PC-9 (cell line): ENCODE measurements at places on chromosomes 16 and 17. TPM values are rescaled to one million over a fixed set of nuclear protein-coding genes. Genes with fewer than 3 reads are reported as not detected.

GRCh38 chr17:76547183-76547641 is 7.4 kb downstream of the PRCD start:
- H3K4me1 ChIP-seq: peaks cover 15% of the 10 kb centered on the region
- no peaks in the 10 kb centered on the region for H3K36me3 ChIP-seq
- no peak for DNase-seq
- H3K4me3 ChIP-seq: no peak overlapping the region

- H3K27me3 ChIP-seq: no peaks in the 10 kb centered on the region
- no peak overlapping the region for H3K27ac ChIP-seq
- no peaks in the 10 kb centered on the region; the same call in 1 of the 2 replicates for H3K36me3 ChIP-seq
- no peak overlapping the region for H3K4me3 ChIP-seq
Observed at GRCh38 chr16:25124503-25124902, 13.0 kb downstream of the LCMT1 start.

- peaks cover 9% of the 10 kb centered on the region; the same call in 1 of the 2 replicates for H3K4me1 ChIP-seq
- DNase-seq: no peak
- no peaks in the 10 kb centered on the region for H3K27me3 ChIP-seq
- H3K27ac ChIP-seq: no peak overlapping the region
Observed at GRCh38 chr17:66538776-66539175, 236.4 kb downstream of the PRKCA start.

GRCh38 chr17:66557886-66558285 is 255.5 kb downstream of the PRKCA start:
- no peak overlapping the region for H3K27ac ChIP-seq
- no peak overlapping the region for H3K4me3 ChIP-seq
- no peak for DNase-seq

Gene OTOP3
- total RNA-seq: not detected in 2 replicates

Gene OR3A3
- not detected in 2 replicates for total RNA-seq

GRCh38 chr17:51133365-51133764 is 12.7 kb upstream of the SPAG9 start:
- no peaks in the 10 kb centered on the region for H3K36me3 ChIP-seq
- no peaks in the 10 kb centered on the region for H3K27me3 ChIP-seq
- H3K4me1 ChIP-seq: peaks cover 14% of the 10 kb centered on the region
- no peak overlapping the region for H3K4me3 ChIP-seq
- DNase-seq: no peak

Gene GPR179
- total RNA-seq: 0.57 and 0.58 TPM in 2 replicates

Gene ABR
- total RNA-seq: 76.0 and 84.4 TPM in 2 replicates

DNA sequence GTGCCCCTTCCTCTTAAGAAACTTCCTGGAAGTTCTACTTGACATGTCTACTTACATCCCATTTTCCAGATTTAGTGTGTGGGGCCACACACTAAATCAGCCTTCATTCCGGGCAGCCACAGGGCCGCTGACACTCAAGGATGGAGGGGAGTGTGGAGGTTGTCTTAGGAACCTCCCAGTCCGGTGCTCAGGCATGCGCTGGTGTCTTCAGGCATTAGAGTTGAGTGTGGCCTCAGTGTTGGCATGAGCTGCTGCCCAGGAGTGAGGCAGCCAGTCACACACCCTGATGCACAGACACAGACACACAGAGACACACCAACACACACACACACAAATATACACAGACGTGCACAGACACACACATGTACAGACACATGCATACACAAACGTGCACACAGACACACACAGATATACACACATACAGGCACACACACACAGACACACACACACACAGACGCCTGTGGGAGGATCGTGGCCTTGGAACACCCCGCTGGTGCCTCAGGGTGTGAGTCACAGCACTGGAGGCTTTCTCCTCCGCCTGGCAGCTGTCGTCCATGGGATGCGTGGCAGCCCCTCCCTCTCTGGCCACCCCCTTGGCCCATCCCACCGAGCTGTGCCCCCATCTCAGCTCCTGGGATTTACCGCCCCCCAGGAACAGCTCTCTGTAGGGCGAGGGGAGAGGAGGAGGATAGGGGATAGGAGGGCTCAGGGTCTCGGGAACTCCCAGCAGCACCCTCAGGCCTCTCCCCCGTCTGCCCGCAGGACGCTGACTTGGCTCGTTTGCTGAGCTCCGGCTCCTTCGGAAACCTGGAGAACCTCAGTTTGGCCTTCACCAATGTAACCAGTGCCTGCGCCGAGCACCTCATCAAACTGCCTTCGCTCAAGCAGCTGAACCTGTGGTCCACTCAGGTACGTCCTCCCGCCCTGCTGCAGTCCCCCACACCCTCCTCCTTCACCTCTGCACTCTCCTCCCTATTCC is 75.6 kb upstream of the PLCG2 start:
- H3K27me3 ChIP-seq: no peaks in the 10 kb centered on the region
- no peak for DNase-seq
- no peak overlapping the region for H3K27ac ChIP-seq
- peaks cover 4% of the 10 kb centered on the region; the same call in 1 of the 2 replicates for H3K36me3 ChIP-seq
- H3K4me1 ChIP-seq: no peaks in the 10 kb centered on the region

Gene PRRT2
- 4.9 and 6.3 TPM in 2 replicates for total RNA-seq

DNA sequence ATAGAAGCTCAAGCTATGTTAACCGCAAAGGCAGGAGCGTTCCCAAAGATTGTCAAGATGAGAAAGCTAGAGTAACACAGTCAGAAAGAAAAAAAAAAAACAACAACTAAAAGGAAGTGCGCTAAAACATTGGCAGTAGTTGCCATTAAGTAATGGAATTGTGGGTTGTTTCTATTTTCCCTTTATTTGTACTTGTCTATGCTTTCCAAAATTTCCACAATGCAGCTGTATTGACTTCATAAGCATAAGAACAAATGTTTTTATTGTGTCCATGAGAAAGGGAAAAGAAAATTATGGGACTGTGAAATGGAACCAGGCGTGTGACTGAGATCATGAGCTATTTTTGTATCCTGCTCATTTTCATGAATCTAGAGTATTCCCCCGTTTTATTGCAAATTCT is 153.4 kb downstream of the TMEM114 start:
- no peak overlapping the region for H3K27ac ChIP-seq
- H3K27me3 ChIP-seq: peaks cover 11% of the 10 kb centered on the region; the same call in 1 of the 2 replicates
- DNase-seq: no peak
- H3K36me3 ChIP-seq: no peaks in the 10 kb centered on the region
- H3K4me1 ChIP-seq: no peaks in the 10 kb centered on the region

Gene FNDC8
- total RNA-seq: not detected in 2 replicates

DNA sequence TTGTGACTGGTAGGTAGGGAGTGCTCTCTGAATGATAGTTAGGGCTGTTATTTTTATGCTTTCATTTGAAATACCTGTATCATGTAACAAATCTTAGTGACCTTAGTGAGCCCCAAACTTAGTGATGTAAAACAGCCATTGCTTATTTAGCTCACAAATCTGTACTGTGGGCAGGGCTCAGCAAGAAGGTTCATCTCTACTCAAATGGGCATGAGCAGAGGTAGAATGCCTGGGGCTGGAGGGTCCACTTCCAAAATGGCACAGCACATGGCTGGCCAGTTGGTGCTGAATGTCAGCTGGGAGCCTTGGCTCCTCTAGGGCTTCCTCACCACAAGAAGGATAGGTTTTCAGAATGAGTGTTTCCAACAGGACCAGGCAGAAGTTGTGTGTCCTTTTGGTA is 49.3 kb upstream of the FOXF1 start:
- H3K4me1 ChIP-seq: no peaks in the 10 kb centered on the region
- H3K27me3 ChIP-seq: peaks cover 58% of the 10 kb centered on the region
- no peak for DNase-seq
- no peak overlapping the region for H3K4me3 ChIP-seq
- no peaks in the 10 kb centered on the region for H3K36me3 ChIP-seq
- H3K27ac ChIP-seq: no peak overlapping the region

Gene CACNG1
- not detected in 2 replicates for total RNA-seq

DNA sequence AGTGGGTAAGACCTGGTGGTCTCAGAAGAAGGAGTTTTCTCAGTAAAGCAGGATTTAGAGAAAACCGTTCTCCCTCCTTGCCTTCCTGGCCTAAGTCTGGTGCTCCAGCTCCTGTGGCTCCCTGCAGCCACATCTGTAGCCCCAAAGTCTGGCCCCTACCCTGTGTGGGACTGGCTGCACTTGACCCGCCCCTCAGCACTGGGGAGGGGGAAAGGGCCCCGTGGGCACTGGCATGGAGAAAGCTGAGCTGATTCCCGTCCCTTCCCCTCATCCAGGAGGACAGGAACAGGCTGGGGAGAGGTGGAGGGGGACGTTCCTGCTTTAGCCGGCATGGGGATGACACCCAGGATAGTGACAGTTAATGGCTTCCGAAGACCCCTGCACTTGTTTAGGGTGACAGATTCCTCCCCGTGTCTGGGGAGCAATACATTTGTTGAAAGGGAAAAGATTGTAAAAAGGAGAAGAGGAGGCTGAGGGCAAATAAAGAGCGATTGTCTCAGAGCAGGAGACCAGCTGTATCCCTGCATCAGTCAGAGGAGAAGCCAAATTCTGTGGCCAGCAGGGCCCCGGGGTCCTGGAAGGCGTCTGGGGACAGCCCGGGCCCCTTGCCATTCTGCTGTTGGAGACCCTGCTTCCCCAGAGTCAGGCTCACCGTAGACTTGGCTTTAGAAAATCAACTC is 37.9 kb downstream of the GRIN2C start:
- no peaks in the 10 kb centered on the region for H3K36me3 ChIP-seq
- no peak for DNase-seq
- H3K4me1 ChIP-seq: no peaks in the 10 kb centered on the region
- H3K4me3 ChIP-seq: no peak overlapping the region
- H3K27me3 ChIP-seq: no peaks in the 10 kb centered on the region

DNA sequence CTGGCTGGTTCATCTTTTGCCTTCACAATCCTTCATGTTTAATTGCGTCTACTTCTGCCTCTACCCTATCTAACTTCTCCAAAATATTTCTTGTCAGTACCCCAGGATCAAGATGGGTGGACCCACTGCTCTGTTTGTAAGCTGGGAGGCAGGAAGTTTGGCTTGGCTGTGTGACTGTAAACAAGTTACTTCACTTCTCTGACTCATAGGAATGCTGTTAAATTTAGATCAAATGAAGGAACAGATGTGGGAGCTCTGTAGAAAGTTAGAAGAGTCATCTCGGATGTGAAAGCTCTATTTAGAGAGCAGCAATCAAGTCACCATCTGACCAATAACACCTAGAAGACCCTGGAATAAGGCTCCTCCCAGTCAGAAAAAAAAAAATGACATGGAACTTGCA is 55.2 kb upstream of the MRTFB start:
- H3K4me3 ChIP-seq: no peak overlapping the region
- peaks cover 45% of the 10 kb centered on the region for H3K4me1 ChIP-seq
- no peaks in the 10 kb centered on the region for H3K27me3 ChIP-seq
- H3K27ac ChIP-seq: peak overlapping the region; percentile 40; the same call in 1 of the 2 replicates
- peak; percentile 84 for DNase-seq
- no peaks in the 10 kb centered on the region for H3K36me3 ChIP-seq

DNA sequence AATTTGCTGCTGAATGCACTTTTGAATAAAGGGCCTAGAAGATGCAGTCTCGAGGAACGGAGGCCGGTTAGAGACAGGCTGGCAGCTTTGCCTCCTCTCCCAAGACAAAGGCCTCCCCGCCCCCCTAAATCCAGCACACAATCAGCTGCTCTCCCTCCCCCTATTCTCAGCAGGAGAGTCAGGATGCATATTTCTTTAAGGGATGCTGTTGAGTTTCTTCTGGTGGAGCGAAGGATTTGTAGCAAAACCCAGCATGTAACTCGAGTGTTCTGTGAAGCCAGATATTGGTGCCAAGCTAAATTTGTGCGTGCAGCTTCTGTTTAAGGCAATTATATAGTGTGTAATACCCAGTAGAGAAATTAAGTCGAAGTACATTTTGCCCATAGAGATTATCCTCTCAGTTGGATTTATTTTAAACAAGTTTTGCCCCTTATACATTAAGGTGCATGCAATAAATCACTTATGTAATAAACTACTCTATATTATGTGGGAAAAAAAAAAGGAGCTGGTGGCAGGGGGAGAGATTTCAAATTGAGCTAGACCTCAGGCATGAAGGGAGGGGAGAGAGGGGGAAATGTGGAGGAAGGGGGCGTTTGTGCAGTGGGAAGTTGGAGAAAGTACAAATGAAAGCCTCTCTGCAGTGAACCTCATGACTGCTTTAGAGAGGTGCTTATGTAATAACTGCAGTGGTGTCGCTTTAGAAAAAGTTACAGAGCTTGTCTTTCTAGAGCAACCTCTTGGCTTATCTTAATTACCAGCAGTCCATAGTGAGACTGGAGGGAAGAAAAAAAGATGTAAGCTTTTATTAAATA is 599.2 kb downstream of the MAF start:
- H3K27me3 ChIP-seq: no peaks in the 10 kb centered on the region

- H3K27me3 ChIP-seq: no peaks in the 10 kb centered on the region
- H3K4me3 ChIP-seq: no peak overlapping the region
- no peak for DNase-seq
- H3K27ac ChIP-seq: no peak overlapping the region
Observed at GRCh38 chr16:85616607-85617321, 3.6 kb downstream of the GSE1 start.

DNA sequence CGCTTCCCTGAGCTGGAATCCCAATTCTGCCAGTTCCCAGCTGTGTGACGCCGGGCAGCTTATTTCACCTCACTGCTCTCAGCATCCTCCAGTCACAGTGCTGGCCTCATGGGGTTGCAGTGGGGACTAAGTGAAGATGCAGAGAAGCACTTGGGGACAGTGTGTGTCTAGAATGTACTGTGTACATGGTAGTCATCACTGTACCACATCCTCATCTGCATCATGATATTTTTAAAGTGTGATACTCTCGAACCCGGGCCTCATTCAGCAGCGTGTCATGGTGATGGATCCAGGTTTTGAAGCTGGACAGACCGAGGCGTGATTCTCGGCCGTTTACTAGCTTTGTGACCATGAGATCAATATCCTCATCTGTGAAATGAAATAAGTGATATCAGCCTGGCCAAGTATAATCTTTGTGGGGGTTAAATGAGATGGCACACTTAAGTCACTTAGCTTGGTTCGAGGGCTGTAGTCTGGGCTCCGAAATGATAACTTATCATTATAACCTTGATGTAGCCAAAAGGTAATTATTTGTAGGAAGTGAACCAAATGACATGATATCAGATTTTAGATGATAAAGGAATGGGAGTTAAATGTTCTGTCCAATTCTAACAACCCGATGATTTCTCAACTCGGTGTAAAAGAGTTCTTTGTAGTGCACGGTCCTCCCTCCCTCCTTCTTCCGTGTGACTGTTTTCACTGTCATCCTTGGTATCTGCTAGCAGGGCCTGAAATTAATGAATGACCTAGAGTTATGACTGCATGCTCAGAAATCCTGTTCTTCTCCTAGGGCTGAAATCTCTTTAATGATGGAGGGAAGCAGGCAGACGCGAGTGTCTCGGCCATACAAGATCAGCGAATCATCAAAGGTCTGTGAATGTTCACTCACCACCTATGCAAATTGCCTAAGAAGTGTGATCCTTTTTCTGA is 2.0 kb downstream of the KLHL36 start:
- H3K27ac ChIP-seq: no peak overlapping the region
- H3K4me3 ChIP-seq: no peak overlapping the region
